ENCODE measurements at places on chromosomes 5 and 9.
A peak's percentile ranks its signal among the peaks of the same experiment; 100 is the strongest.

DNA sequence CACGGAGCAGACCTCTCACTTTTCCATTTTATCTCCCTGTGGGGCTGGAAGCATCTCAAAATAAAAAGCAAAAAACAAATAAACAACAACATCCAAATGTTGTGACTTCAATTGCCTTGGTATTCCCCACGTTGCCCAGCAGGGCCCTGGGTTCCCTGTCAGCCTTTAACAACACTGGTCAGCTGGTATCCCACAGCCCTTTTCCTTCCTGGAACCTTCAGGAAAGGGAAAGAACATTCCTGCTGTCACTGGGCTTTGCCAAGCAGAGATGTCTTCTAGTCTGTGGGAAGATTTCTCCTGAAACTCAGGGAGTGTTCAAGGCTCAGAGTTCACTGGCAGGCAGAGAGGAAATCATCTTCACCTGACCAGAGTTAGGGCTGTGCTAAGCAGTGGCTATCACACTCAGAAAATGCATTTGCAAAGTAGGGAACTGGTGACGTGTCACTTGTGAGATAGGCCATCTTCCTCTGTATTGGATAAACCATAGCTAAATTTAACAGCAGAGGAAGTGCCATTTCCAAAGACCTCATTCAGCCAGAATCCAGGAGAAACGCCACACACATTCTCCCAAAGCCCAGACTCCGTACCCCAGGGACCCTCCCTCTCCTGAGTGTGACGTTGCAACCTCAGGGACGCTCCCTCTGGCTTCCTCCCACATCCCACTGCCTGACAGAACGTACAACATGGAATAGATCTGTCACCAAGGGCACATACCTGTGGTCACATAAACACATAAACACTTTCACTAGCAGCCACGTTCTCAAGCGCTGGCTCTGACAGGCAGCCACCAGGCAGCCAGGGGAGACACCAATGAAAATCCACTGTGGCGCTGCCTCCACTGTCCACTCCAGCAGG lies 274.0 kb upstream of the DAPK1 start:
- no peak for DNase-seq

- DNase-seq, result no peak
These were observed 49.2 kb upstream of the TSLP start for GRCh38 chr5:111022301-111022700.

DNA sequence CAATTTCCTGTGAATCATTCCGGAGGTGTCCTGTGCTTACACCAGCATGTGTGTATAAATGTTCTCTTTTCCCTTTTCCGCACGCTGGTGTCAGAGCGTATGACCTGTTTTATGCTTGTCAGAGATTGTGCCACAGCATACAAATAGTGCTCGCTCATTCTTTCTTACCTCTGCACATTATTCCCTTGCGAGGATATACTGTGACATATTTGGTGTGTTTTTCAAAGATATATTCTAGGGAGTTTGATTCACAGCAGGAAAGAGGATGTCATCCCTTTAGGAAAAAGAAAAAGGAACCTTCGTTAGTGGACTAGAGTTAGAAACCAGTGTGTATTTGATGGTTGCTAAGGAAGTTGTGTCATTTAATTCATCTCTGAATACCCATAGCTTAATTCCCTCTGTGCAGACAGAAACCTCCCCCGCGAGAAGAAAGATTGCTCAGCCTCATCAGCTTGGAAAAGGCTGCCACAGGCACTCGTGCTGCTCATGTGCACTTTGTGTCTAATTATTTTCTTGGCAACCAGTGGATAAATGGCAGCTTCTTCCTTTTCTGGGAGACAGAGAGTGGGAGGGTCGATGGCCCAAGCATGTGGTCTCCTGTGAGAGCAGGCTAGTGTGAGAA lies 14.7 kb upstream of the CCIN start:
- DNase-seq, result peak; percentile 52

GRCh38 chr5:109550077-109550476 lies 139.7 kb upstream of the MAN2A1 start:
- DNase-seq, result no peak

- no peak for DNase-seq
These were observed 53.0 kb downstream of the CXXC5 start for GRCh38 chr5:139701056-139701741.

DNA sequence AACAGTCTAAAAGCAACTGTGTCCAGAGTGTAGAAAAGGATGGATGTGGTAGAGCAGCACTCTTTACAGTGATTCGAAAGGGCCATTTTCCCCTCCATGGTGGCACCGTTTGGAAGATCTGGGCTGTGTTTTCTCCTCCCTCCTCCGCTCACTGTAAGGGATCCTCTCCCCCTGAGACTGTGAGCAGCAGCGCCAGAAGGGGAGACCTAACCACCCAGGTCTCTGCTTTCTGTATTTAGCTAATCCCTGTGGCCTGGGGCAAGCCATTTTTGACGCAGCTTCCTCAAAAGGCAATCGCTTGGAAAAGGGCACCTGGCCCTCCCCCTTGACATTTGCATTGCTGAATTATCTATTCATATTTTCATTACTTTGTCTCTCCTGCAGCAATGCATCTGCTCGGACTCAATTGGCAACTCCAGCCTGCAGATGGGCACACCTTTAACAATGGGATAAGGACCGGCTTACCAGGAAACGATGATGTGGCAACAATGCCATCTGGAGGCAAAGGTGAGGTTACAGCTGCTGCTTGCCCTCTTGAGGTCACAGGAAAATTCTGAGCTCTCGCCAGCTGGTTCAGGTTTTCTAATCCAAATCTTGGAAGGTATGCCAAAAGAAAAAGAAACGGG lies 244.3 kb upstream of the WWC1 start:
- DNase-seq, result peak; percentile 58
